Ascending aorta (tissue), 2 donors: ENCODE measurements at places on chromosomes 13 and 19.

DNA sequence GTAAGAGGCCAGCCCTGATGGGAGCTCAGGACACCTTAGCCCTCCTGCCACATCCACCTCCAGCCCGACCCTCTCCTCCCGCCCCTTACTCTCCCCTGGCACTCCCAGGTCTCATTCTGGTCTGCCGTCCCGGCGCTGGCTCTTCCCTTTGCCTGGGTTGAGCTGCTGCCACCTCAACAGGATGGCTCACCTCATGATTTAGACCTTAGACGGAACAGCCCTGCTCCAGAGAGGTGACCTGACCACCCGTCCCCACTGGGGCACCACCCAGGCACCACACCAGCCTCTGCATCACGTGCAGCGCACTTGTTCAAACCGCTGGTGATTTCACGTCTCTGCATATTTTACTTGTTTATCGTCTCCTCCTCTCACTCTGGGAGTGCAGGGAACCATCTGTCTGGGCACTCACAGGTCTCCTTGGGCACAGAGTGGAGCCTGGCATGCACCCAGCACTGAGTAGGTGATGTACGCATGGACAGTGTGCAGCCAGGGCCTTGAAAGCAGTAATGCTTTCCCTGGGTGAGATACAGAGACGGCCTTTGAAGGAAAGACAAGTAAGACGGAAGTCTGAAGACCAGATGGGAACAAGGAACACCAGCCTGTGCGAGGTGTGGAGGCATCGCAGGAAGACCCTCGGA is 183.1 kb downstream of the KATNAL1 start:
- H3K27ac ChIP-seq, result no peak overlapping the region
- DNase-seq, result no peak
- H3K4me1 ChIP-seq, result no peaks in the 10 kb centered on the region
- no peaks in the 10 kb centered on the region for H3K36me3 ChIP-seq

GRCh38 chr19:2484178-2484937 is 8.4 kb downstream of the GADD45B start:
- H3K27me3 ChIP-seq, result no peaks in the 10 kb centered on the region
- no peak overlapping the region for H3K4me3 ChIP-seq
- H3K36me3 ChIP-seq, result no peaks in the 10 kb centered on the region
- H3K27ac ChIP-seq, result no peak overlapping the region
- peaks cover 4% of the 10 kb centered on the region for H3K4me1 ChIP-seq
- DNase-seq, result no peak

GRCh38 chr13:22569811-22570210 is 611.0 kb upstream of the SGCG start:
- no peaks in the 10 kb centered on the region for H3K27me3 ChIP-seq
- no peaks in the 10 kb centered on the region for H3K36me3 ChIP-seq
- no peak overlapping the region for H3K4me3 ChIP-seq
- DNase-seq, result no peak
- no peaks in the 10 kb centered on the region for H3K4me1 ChIP-seq
- no peak overlapping the region for H3K27ac ChIP-seq

GRCh38 chr19:19379527-19379926 is 25.9 kb upstream of the GATAD2A start:
- H3K36me3 ChIP-seq, result no peaks in the 10 kb centered on the region
- no peak overlapping the region for H3K4me3 ChIP-seq
- H3K27me3 ChIP-seq, result no peaks in the 10 kb centered on the region
- no peak for DNase-seq

DNA sequence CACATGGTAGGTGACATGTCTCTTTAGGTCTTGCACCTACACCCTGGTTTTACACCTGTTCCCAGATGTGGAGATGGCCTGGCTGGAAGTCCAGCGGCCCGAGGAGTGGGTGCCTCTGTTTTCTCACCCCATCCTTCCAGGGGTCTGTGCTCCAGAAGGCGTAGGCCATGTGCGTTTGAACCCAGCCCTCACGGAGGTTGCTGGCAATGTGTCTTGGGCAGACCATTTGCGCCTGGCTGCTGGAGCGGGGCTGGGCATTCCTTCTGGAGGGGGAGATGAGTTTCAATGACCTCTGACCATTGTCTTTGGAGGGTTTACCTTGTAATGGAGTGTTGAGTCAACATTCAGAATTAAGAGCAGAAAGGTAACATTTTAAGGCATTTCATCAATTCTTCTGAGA is 54.8 kb upstream of the ZNF536 start:
- no peaks in the 10 kb centered on the region for H3K36me3 ChIP-seq
- H3K4me1 ChIP-seq, result no peaks in the 10 kb centered on the region
- H3K27me3 ChIP-seq, result no peaks in the 10 kb centered on the region
- no peak for DNase-seq
- no peak overlapping the region for H3K27ac ChIP-seq

GRCh38 chr13:97266772-97267417 is 44.8 kb downstream of the MBNL2 start:
- no peaks in the 10 kb centered on the region for H3K27me3 ChIP-seq
- H3K36me3 ChIP-seq, result no peaks in the 10 kb centered on the region

- no peak overlapping the region for H3K4me3 ChIP-seq
- no peak for DNase-seq
- H3K36me3 ChIP-seq, result no peaks in the 10 kb centered on the region
These were observed 526.6 kb downstream of the KLF12 start for GRCh38 chr13:73607489-73608156.

- no peak overlapping the region for H3K27ac ChIP-seq
- DNase-seq, result no peak
These were observed 111.5 kb downstream of the PTPRS start for GRCh38 chr19:5228932-5229777.

DNA sequence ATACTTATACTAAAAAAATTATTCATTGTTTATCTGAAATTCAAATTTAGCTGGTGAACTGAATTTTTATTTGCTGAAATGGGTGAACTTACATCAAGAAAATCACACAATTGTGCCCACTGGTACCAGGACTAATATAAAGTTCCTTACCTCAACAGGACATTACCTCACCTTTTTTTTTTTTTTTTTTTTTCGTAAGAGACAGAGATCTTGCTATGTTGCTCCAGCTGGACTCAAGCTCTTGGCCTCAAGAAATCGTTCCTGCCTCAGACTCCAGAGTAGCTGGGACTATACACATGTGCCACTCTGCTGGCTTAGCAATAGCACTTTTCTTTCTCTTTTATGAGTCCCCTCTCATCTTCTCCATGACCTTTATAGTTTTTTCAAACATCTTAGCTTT is 22.5 kb upstream of the NDFIP2 start:
- H3K36me3 ChIP-seq, result no peaks in the 10 kb centered on the region
- no peak for DNase-seq
- H3K4me1 ChIP-seq, result no peaks in the 10 kb centered on the region
- no peaks in the 10 kb centered on the region for H3K27me3 ChIP-seq
- no peak overlapping the region for H3K4me3 ChIP-seq

DNA sequence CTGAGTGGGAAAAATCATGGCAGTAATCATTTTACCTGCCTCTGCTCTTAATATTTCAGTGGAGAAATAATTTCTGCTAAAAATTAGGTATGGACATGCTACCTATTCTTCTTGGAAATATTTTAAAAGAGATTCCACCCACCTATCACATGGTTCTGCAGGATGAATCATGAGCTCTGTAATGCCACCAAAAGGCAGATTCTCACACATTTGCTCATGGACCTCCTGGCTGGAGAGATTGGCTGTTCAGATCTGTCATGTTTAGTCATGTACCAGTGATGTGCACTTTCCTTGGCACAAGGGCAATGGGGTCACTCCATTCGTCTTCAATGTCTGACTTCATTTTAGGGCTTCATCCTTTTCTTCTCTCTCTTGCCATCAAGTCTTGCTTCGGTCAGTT is 101.8 kb upstream of the MBNL2 start:
- H3K36me3 ChIP-seq, result no peaks in the 10 kb centered on the region
- no peak overlapping the region for H3K27ac ChIP-seq
- H3K4me1 ChIP-seq, result peaks cover 26% of the 10 kb centered on the region

DNA sequence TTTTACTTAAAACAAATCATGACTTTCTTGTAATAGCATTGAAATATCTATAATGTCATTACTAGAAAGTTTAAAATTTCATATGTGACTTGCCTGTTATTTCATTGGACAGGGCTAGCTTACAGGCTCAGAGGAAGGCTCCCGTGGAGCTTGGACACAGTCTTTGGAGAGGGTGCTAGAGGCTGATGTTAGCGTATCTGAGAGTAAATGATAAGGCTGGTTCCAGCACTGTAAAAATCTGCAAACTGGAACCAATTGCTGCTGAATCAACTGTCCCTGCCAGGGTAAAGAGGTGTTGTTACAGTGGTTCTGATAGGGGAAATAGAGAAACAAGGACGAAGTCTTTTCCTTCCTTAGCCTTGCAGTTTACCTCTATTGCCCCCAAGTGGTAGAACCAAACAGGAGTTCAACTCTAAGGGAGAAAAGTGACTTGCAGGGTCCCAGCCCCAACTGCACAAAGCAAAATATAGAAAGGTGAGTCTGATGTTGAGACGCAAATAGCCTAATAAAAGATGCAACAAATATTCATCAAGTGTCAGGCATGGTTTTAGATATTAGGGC is 901.7 kb downstream of the DIAPH3 start:
- no peak overlapping the region for H3K27ac ChIP-seq
- no peaks in the 10 kb centered on the region for H3K4me1 ChIP-seq
- no peak overlapping the region for H3K4me3 ChIP-seq
- H3K27me3 ChIP-seq, result no peaks in the 10 kb centered on the region
- H3K36me3 ChIP-seq, result no peaks in the 10 kb centered on the region
- no peak for DNase-seq

GRCh38 chr19:4575267-4576015 is 16.0 kb upstream of the SEMA6B start:
- peaks cover 7% of the 10 kb centered on the region for H3K27me3 ChIP-seq
- no peak for DNase-seq
- H3K36me3 ChIP-seq, result no peaks in the 10 kb centered on the region
- no peak overlapping the region for H3K4me3 ChIP-seq
- H3K4me1 ChIP-seq, result no peaks in the 10 kb centered on the region

DNA sequence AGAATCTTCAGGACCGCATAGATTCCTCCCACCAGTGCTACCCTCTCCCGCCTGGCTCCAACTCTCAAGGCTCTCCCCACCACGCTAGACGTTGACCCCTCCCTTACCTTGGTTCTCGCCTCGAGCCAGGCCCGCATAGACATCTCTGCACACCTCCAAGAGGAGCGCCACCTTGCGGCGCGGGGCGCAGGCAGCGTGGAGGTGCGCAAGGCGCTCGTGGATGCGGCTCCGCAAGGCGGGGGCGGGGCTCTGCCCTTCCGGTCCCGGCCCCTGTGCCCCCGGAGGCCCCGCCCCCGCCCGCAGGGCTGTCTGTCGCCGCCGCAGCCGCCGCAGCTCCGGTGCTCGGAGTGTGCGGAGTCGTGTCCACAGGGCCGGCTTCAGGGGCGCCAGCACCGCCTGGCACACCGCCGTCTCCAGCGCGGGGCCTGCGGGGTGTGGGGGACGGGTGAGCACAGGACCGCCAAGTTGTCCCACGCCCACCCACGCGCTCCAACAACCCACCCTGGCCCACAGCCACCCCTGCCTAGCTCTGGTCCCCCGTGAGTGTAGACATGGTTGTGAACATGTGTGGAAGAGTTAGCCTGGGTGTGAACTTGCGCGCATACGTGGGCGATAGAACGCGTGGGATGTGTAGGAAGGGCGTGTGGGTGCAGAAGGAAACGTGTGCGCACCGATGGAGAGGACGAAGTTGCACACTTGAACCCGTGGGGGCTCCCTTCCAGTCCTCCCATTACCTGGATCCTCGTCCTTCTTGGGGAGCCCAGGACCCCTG is 8.1 kb downstream of the RINL start:
- H3K4me1 ChIP-seq, result peaks cover 9% of the 10 kb centered on the region
- H3K27me3 ChIP-seq, result no peaks in the 10 kb centered on the region
- no peaks in the 10 kb centered on the region for H3K36me3 ChIP-seq
- no peak overlapping the region for H3K27ac ChIP-seq
- peak; percentile 93 for DNase-seq

- H3K27me3 ChIP-seq, result no peaks in the 10 kb centered on the region
- H3K4me1 ChIP-seq, result peaks cover 12% of the 10 kb centered on the region
- peaks cover 10% of the 10 kb centered on the region for H3K36me3 ChIP-seq
- H3K27ac ChIP-seq, result no peak overlapping the region
- peak overlapping the region; percentile 92 for H3K4me3 ChIP-seq
These were observed 2.1 kb downstream of the ZNF91 start for GRCh38 chr19:23393121-23393520.

DNA sequence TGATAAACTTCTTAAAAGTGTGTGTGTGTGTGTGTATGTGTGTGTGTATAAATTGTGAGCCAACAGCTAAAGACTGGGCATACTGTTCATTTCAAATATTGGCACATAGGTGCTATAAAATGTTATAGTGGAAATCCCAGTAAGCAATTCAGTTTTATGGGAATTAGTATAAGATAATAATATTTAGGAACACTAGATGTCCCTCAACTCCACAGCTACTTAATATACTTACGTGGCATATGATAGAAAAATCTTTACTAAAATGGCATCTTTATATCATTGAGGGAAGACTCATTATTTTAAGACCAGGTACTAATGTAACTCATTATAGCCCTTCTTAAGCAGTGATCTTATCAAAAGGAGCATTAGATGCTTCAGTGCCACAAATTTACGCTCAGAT is 266.2 kb downstream of the MAB21L1 start:
- no peak for DNase-seq
- no peaks in the 10 kb centered on the region for H3K4me1 ChIP-seq
- no peak overlapping the region for H3K27ac ChIP-seq
- H3K27me3 ChIP-seq, result no peaks in the 10 kb centered on the region
- H3K36me3 ChIP-seq, result no peaks in the 10 kb centered on the region

DNA sequence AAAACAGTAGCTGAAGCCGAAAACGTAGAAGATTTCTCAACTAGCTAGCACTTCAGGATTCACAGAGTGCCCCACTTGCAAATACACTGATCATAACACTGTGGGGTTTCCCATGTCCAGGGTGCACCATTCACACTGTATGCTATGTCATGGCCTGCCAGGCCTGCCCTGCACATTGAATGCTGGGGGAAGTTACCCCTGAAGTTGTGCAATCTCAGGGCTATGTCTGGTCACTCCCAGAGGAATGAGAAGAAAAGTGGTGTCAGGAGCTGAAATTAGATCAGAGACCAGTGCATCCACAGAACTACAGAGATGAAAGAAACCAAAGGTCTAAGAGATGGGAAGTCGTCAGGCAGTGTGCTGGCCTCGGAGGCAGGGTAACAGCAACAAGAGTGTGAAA is 196.8 kb downstream of the RAP2A start:
- no peaks in the 10 kb centered on the region for H3K4me1 ChIP-seq
- H3K36me3 ChIP-seq, result no peaks in the 10 kb centered on the region
- DNase-seq, result no peak
- no peak overlapping the region for H3K27ac ChIP-seq

DNA sequence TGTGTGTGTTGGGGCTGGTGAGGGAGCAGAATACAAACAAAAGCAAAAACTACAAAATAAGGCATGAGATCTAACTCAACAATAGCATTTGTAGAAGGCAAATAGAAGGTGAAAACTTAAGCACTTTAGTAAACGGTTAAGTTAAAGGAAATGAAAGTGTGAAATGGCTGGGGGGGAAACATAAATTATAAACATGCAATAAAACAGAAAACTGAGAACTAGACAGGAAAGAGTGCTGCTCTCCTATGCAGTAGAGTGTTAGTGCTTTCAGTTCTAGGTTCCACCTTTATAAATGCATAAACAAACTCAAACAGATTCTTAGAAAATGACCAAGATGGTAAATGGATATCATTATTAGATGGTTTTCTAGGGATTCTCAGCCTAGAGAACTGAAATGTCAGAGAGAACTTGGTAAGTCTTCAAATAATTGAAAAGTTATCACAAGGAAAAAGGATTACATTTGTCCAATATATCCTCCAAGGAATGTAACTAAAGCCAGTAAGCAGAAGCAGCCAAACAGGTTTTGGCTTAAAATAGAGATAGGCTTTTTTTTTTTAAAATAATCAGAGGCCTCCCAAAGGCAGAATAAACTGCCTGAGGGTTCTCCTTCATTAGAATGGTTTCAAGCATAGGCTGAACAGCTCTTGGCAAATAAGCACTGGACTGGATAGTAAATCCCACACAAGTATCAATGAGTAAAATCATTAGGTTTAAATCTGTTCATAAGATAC is 23.3 kb downstream of the RBM26 start:
- peaks cover 2% of the 10 kb centered on the region for H3K4me1 ChIP-seq
- peaks cover 6% of the 10 kb centered on the region for H3K36me3 ChIP-seq
- H3K27ac ChIP-seq, result no peak overlapping the region
- no peaks in the 10 kb centered on the region for H3K27me3 ChIP-seq
- H3K4me3 ChIP-seq, result no peak overlapping the region
- DNase-seq, result no peak
